Neuronal stem cell (in vitro differentiated cells): ENCODE measurements at places on chromosomes 2 and 18.

GRCh38 chr18:56036741-56037140 is 448.7 kb upstream of the TCF4 start:
- DNase-seq, result no peak

GRCh38 chr2:129722306-129723019 is 257.0 kb upstream of the RAB6C start:
- no peak for DNase-seq

GRCh38 chr18:2325308-2325849 is 245.9 kb downstream of the METTL4 start:
- no peak for DNase-seq

DNA sequence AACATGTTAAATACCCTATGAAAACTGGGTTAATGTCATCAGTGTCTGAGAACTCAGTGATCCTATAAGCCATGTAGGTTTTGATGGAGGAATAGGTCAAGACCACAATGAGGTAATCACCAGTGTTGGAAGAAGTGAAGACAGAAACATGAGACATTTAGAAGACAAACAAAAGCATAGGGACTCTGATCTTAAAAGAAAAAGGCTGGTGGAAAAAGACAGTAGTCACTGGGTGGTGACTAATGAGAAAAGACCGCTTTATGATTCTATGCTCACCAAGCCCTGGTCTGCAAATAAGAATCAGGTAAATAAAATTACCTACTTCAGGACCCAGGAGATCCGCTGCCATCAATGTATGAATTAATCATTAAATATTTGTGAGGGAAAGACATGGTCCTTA is 271.9 kb downstream of the GPD2 start:
- no peak for DNase-seq
